Pons (tissue), 1 donor: ENCODE measurements at places on chromosomes 1 and 21.

- DNase-seq = peak; percentile 29
Observed at GRCh38 chr1:169161496-169162194, 55.2 kb downstream of the ATP1B1 start.

DNA sequence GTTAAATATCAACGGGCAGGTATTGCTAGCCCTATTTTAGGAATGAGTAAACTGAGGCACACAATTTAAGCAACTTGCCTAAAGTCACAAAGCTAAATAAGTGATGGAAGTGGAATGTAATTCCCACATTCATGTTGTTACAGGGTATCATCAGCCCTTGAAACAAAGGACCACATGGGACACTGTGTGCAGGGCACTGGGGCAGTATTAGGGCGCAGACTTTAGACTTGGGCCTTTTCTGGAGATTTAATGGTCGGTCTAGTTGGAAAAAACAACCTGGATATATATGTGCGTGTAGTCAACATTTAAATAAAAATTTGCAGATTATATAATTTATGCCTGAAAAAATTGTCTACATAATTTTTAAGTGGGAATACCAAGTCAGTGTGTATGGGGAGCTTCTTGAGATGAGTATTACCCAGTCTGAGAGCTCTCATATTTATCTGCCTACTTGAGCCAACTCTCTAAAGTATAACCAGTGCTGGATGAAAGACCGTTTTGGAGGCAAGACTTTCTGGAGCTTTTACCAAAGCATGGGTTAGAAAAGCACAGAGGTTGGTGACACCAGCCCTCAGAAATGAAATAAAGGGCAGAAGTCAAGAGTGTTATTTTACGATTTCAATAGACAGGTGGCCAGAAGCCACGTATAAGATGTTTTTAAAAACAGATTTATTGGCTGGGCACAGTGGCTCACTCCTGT is 1.6 kb downstream of the KDM1A start:
- peak; percentile 14 for DNase-seq

DNA sequence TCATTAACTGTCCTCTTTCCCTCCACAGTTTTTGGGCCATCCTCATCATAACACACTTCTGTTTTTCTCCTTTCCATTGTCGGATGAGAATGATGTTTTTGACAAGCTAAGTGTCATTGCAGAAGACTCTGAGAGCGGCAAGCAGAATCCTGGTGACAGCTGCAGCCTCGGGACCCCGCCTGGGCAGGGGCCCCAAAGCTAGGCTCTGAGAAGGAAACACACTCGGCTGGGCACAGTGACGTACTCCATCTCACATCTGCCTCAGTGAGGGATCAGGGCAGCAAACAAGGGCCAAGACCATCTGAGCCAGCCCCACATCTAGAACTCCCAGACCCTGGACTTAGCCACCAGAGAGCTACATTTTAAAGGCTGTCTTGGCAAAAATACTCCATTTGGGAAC is 28.6 kb upstream of the IFNAR1 start:
- DNase-seq = no peak

DNA sequence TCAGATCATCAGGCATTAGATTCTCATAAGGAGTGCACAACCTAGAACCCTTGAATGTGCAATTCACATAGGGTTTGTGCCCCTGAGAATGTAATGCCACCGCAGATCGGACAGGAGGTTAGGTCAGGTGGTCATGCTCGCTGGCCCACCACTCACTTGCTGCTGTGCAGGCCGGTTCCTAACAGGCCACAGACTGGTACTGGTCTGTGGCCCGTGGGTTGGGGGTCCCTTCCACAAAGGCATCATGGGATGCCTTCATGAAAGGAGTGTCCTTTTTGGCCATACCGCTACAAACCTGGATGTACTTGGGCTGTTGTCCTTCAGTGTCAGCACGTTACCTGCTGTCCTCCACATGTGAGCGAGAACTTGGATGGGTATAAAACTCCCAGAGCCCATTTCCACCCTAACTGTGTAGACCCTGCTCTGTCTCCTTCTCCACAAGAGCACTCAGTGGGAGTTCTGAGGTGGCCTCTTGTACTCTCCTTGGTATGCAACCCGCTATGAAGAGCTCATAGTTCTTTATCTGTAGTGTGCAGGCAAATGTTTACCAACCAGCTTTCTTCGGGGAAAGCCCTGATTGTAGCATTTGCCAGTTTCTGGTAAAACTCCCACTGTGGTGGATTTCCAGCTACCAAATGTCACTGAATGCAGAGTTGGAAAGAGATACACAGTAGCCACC is 41.7 kb upstream of the SLC19A1 start:
- DNase-seq = no peak

GRCh38 chr1:201016211-201016651 is 7.3 kb downstream of the KIF21B start:
- peak; percentile 36 for DNase-seq

DNA sequence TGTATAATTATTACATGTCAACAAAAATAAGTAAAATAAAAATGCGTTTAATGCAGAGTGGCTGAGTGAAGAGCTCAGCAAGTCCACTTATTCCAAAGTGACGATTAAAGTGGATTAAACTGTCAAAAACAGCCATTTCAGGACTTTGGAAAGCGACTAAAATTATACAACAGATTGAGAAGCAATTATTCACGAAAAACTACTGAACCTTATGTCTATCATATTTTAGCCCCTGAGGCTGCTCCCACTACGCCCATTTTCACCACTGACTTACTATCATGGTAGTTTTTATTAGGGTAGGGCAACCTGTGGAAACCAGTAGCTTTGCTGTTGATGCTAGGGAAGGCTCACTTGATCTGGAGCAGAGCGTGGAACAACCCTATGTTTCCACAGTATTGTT is 114.3 kb upstream of the GPR52 start:
- no peak for DNase-seq

DNA sequence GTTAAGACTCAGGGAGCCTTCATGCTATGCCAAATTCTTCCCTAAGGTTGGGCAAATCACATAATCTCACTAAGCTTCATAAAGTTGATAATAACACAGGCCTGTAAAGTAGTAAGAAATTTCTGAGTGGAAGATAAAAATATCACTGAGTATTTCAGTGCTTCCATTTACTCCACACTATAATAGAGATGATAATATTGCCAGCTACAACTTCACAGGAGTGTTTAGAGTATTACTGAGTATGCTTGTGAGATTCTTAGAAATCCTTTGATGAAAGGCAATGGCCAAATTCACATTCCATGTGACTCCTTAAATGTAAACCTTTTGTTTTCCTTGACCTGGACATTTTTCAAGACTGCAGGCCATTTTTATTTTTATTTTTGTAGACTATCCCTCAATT is 10.4 kb downstream of the ITGB3BP start:
- DNase-seq = no peak

- DNase-seq = peak; percentile 25
Observed at GRCh38 chr1:65208563-65208973, 60.6 kb downstream of the AK4 start.

DNA sequence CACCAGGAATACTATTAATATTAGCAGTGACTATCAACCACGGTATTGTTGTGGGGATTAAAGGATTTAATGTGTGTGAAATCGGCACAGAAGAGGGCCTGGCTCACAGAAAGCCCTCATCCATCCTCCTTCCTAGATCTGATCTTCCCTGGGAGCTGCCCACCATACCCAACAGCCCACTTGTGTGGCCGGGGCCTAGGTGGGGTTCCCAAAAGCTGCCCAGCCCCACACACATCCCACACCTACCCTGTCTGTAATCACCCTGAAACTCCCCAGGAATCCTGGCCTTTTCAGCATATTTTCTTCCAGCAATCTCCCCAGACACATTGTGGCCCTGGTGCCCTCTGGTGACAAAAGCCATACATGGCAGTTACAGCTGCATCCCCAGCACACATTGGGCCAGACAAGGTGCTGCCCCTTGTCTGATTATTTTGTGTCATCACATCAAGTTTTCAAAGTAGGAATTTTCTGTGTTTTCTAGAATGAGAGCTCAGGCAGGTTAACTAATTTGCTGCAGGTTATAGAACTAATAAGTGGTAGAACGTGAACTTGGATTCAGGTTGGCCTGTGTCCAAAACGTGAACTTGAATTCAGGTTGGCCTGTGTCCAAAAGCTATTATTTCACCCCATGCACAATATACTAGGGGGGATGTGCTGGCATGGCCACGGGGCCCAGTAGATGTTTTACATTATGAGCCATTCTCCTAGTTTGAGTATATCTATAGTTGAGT is 5.3 kb upstream of the SLC6A9 start:
- DNase-seq = peak; percentile 91

DNA sequence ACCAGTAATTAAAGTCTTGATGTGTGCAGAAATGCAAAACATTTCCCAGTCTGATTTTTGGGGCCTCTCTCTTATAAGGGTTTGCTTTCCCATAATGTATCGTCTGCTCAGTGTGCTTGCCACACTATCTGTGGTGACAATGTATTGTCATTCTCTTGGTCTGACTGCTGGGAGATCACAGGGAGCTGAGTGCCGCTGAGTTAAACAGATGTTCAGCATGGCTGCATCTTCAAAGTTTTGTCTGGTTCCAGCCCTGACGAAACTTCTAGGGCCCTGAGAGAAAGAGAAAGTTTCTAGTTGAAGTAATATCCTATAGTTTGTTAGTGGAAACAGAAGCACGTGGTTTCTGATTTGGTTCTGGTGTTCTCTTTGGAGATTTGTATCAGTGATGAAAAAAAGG is 42.6 kb downstream of the DNM3 start:
- DNase-seq = peak; percentile 30

DNA sequence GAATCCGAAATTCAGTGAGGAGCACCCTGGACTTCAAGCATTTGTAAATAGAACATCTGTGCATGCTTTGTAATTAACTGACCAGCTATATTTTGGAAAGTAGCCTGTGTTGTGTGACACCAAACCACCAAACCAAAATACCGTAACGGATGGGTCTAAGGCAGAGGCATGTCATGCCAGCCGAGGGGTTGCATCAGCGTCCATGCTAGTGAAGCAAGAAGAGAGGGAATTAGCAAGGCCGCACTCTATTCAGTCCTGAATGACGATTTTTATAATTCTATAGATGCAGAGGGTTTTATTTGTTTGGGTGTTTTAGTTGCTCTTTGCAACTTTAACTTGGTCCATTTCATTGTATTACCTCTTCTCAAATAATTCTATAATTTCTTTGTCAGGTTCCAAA is 116.8 kb upstream of the SMYD2 start:
- no peak for DNase-seq

DNA sequence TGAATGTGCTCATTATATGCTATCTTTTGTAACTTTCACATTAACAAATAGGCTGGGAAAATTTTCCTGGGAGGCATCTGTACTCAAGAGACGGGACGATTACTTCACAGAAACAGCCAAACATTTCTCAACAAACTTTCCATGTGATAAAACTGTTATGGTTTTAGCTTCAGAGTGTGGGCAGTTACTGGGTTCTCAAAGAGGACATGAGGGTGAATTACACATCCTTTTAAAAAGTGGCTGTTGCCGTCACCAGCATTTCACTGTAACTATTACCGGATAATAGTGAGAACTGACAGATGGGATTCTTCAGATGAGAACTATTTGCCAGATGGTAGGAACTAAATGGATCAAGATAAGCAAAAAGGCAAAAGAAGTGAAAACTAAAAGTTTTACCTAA is 109.1 kb downstream of the APP start:
- no peak for DNase-seq
